ENCODE measurements at places on chromosomes 4 and X.

DNA sequence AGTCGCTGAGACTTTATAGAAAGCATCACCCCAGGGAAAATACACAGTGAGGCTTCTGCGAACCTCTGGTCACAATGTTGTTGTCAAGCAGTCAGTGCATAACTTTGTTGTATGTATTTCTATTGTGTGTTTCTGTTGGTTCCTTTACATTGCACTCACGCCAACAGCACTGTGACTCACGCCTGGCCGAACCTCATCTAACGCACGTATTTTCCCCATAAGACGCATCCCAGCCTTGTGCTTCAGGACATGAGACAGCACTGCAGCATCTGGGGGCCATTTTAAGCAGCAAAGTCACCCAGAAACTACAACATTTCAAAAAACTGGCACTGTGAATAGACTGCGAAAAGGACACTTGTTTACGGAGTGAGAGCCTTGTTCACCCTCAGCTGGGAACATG is 30.6 kb downstream of the TBL1X start:
- DNase-seq, result no peak

- DNase-seq, result no peak
Measured at GRCh38 chrX:41096339-41096955, 11.2 kb downstream of the USP9X start.

GRCh38 chr4:157674699-157675098 is 454.2 kb downstream of the GRIA2 start:
- DNase-seq, result no peak

DNA sequence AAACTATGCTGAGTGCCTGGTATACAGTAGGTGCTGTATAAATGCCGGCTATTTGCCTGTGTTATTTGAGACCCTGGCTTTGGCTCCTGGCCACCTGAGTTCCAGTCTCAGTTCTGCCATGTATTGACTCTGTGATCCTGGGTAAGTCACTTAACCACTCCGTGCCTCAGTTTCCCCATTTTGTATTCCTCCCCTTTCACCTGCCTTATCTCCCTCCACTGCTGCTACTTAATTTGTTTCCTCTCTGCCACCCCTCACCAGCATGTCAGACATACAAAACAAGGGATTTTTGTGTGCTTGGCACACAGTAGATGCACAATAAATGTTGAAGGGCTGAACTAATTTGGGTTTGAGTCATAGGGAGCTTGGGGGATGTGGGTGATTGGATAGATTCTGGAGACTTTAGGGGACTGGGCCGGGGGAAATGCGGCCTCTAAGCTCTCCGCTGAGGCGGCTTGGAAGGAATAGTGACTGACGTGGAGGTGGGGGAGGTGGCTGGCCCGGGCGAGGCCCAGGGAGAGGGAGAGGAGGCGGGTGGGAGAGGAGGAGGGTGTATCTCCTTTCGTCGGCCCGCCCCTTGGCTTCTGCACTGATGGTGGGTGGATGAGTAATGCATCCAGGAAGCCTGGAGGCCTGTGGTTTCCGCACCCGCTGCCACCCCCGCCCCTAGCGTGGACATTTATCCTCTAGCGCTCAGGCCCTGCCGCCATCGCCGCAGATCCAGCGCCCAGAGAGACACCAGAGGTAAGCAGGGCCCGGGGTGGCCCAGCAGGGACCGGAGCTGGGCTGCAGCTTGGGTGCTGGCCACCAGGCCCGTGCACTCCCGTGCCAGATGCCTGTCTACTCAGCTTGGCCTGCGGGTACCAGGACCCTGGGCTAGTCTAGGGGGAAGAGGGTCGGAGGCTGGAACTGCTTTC is at the start of gene TIMP1:
Gene TIMP1, plus strand, starts transcription at position 706 of the 917 bp plus-strand sequence. CDS start 980 bp downstream, outside the sequence.
- DNase-seq, result peak; percentile 91

DNA sequence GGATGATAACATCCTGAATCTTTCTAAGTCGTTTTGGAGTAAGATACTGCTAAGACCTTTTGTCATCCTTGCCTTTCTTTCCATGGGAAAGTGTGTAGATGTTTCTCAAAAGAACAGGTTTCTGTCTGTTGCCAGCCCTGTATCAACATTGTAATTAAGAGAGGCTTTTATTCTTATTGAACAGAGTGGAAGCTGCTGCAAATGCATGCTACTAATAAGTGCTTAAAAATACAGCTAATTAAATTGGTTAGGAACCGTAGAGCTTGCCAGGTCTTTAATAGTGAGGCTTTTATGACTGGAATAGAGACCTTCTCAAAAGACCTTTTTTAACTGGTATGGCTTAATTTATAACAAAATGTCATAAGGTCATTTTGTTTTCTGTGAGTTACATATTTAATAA is 34.4 kb downstream of the INTU start:
- DNase-seq, result no peak

GRCh38 chr4:176273736-176274135 is 4.7 kb upstream of the ASB5 start:
- DNase-seq, result no peak

GRCh38 chr4:107037199-107037584 is 1.1 kb upstream of the DKK2 start:
- peak; percentile 36 for DNase-seq

DNA sequence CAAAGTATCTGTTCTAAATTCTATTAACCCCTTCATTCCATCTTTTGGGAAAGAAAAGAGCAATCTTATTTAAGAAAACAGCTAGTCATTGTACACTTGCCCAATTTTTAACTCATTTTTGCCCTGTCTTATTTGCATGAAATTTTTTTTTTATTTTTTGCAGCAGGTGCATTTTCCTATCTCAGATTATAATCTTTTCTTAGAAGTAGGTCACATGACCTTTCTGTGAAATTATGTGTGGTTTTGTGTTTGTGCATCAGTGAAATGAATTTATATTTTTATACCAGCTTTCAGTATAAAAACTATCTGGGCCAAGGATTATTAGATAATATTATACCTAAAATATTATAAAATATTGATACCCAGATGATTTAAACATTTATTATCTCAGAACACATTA is 145.6 kb downstream of the INPP4B start:
- no peak for DNase-seq

GRCh38 chrX:111090458-111090857 is 5.5 kb upstream of the PAK3 start:
- no peak for DNase-seq

- DNase-seq, result no peak
Measured at GRCh38 chr4:89070041-89070440, 13.1 kb upstream of the FAM13A start.

- DNase-seq, result no peak
Measured at GRCh38 chrX:143296521-143296920, 220.8 kb downstream of the SPANXN3 start.

DNA sequence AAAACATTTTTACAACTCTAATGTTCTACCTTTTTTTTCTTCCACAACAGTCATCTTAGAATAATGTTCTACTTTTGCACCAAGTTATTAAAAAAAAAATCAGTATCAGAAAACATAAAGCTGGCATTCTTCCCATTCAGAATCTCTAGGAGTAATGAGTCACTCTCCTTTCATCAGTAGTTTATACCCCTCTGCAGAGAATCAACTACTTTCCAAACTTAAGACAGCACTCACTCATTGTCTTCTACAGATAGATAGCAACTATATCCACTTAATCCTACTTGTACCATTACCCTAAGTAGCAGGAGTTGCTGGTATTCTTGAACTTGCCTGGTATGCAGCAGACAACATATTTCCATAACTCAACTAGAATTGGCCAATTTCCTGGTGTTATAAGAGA is 3.2 kb downstream of the TIGD4 start:
- DNase-seq, result peak; percentile 27

GRCh38 chr4:45580334-45580733 is 543.5 kb downstream of the GABRG1 start:
- no peak for DNase-seq

DNA sequence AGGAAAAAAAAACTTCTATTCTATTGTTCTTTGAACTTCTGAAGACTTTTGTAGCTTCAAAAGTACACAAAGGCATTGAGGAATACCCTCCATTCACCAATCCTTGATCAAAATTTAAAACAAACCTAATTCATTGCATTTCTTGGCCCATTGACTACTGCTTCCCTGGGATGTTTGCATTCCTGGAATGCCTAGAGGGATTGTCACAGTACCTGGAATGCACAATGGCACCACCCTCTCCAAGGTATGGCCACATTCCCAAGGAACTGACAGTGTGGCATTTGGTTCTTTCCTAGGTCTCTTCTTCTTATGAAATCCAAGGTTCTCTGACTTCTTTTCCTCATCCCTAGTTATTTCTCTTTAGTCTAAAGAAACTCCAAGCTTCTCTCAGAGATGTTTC is 600.7 kb downstream of the CCSER1 start:
- peak; percentile 79 for DNase-seq

GRCh38 chr4:69750346-69750745 is 10.1 kb downstream of the SULT1B1 start:
- peak; percentile 75 for DNase-seq

GRCh38 chr4:5888222-5889001 is 4.5 kb downstream of the CRMP1 start:
- DNase-seq, result no peak

- no peak for DNase-seq
Measured at GRCh38 chr4:7410446-7410845, 24.3 kb downstream of the PSAPL1 start.

DNA sequence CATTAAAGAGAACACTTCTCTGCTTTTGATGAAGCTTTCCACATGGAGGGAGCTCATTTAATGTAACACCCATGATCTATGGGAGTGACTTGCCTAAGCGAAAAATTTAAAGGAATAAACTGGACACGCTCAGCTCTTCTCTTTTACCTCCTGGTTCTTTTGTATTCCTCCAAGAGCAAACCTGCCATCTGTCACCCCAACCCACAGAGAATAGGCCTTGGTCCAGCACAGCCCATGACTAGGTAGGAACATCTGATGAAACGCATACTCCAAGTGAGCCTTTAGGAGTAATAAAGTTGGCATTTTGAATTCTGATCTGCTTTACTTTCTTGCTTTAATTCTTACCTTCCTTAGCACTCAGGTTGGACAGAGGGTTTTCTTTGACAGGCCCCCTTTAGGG is 389.0 kb downstream of the HNRNPD start:
- DNase-seq, result no peak

DNA sequence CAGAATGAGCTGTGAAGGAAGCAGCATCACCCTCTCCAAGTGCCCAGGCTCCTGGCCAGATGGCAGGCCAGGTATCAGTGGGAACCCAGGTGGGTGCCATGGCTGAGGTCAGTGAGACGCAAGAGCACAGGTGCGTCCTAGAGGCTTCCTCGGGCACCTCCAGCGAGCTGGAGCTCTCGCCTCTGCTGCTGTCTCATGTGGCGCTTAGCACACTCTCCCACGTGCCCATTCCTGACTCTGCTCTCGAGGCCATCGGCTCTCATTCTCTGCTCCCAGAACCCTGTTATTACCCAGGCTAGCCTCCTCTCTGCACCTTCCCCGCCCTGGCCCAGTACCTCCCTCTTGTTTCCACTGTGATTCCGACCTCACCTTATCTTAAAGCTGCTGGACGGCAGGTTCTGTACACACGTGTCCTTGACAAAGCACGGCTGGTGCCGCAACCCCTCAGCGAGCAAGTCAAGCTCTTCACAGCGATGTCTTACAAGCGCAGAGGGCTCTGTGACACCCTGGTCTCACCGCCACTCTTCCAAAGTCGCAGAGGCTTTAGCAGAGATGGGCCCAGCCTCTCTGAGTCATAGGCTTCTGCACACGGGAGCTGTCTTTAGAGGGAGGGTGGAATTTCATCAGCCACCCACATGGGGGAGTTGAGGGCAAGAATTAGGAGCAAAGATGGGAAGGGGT is 15.4 kb upstream of the MSANTD1 start:
- DNase-seq, result peak; percentile 29

GRCh38 chr4:40577588-40578253 is 51.9 kb downstream of the RBM47 start:
- no peak for DNase-seq

- no peak for DNase-seq
Measured at GRCh38 chr4:140633124-140633523, 64.4 kb upstream of the UCP1 start.

DNA sequence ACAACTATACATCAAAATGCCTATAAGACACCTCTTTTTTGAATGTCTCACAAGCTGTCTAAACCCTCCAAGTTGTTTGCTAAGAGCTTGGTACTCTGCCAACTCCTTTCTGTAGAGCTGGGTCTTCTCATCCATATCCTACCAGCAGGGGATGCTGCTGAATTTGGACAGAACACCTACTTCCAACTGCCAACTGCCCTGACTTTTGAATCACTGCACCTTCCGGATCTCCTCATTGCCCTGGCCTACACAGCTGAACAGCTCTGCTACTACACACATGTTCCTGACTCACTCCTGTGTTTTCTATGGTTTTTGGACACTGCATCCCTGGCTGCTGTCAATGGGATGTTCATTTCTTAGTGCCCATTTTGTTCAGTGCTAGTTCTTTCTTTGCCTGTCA is 18.7 kb downstream of the FAM184B start:
- DNase-seq, result peak; percentile 63

DNA sequence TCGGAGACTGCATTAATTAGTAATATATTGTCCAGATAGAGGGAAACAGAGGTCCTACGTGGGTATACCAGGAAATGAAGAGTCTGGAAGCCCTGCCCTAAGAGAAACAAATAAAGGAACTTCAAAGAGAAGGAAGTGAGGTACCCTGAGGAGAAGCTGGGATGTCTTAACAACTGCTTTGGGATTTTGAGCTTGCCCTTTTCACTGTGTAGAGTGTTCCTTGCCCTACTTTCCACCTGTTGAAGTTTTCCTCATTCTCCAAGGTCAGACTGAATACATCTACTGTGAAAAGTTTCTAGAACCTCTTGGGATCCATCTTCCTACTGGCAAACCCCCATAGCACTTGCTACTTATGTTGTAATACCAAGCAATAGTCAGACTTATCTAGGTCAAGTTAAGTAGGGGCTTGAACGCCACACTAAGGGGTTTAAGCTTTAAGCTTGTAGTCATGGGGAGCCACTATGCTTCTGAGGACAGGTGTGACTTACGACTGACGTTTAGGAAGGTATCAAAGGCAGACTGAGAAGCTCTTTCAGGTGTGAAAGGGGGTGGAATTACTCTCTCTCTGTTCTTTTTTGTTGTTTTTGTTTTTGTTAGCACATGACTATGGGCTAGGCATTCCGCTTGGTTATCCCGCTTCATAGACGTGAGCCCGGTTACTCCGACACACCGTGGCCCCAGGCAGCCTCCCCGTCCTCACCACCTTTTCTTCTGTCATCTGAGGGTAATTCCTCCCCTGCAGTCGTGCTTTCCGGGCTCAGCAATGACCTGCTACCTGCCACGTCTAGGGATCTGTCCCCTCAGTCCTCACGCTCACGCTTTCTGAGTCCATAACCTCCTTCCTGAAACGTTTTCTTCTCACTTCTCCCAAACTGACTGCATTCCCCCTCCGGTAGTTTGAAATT is 959 bp upstream of the REST start:
- DNase-seq, result no peak

- no peak for DNase-seq
Measured at GRCh38 chr4:155307731-155308277, 69.0 kb downstream of the MAP9 start.

GRCh38 chr4:25915353-25915705 is 1.3 kb downstream of the SMIM20 start:
- no peak for DNase-seq
